ENCODE measurements at places on chromosomes 11 and 22. TPM values are rescaled to one million over a fixed set of nuclear protein-coding genes. Genes with fewer than 3 reads are reported as not detected.

DNA sequence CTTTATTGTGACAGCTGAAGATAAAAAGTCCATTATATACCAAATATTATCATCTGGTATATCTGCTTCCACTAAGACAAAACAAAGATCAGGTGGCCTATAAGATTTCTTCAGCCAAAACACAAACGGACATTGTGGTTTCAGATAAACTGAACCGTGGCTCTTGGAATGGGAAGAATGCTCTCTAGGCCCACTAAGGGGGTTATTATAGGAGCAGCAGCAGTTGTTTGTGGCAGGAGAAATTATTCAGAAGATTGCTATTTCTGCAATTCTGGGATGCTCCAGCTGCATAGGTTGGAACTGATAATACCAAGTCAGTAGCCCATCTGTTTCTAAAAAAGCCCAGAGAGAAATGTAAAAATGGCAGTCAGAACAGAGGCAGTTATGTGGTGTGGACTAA, 145.3 kb downstream of the NCAM1 start:
- DNase-seq: no peak

DNA sequence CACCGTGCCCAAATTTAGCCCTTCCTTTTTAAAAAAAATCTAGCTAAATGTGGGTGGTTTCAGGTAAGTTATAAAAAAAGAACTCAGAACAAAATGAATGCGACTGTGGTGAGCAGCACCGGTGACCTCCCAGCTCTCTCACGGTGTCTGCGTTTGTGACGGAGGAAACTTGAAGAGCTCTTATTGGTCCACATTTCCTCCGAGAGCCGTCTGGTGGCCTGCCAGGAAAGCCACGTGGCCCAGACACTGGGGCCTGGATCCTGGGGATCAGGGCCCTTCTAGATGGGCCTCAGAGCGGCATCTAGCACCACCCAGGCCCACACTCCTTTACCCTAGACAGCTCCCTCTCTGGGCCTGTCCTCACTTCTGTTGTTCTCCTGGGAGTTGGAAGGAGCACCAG, 39.5 kb downstream of the B3GAT1 start:
- DNase-seq: no peak

DNA sequence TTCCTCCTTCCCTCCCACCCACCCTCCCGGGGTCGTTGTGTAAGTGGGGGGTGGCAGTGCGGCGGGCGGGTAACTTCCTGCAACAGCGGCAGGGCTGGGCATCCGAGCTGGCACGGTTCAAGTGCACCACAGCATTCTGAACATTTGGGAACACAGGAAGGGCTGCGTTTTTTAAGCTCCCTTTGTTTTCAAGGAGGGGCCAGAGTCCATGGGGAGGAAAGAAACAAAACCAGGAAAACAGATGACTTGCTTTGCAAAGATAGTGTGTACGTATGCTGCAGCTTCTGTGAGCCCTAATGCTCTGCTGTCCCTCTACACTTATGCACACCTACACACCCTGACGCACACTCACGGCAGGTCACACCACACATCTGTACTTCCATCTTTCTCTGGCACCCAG, 152.5 kb downstream of the FBXO7 start:
- DNase-seq: no peak

DNA sequence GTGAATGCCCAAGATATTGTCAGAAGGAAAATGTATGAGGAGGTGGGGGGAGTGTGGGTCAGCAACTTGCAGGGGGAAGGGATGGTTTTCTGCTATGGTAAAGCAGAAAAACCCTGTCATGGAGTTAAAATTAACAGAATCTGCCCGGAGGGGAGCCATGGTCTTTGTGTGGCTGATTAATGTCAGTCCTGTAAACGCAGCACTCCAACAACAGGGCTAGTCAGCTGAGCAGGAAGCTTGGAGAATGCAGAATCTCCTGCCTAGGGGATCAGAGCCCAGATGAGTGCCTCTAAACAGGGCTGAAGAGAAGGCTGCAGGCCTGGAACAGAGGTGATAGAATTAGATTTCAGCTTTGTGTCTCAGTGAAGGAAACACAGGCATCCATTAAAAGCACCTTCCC, 140.9 kb upstream of the MTNR1B start:
- no peak for DNase-seq

DNA sequence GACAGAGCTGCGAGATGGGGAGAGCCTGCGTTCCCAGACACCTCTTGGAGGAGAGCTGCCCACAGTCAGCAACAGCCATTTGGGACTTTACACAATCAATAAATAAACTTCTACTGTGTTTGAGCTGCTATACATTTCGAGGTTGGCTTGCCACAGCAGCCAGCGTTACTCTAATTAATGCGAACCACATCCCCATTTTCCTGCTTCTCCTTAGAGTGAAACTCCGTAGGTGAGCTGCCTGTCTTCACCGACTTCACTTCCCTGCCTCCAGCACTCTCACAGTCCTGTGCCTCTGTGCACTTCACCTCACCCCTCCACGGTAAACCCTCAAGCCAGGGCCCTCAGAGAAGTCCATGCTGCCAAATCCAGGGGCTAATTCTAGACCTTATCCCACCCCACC, 5.9 kb upstream of the SLC22A12 start:
- no peak for DNase-seq

GRCh38 chr11:126564566-126564965, 209.1 kb downstream of the ST3GAL4 start:
- no peak for DNase-seq

DNA sequence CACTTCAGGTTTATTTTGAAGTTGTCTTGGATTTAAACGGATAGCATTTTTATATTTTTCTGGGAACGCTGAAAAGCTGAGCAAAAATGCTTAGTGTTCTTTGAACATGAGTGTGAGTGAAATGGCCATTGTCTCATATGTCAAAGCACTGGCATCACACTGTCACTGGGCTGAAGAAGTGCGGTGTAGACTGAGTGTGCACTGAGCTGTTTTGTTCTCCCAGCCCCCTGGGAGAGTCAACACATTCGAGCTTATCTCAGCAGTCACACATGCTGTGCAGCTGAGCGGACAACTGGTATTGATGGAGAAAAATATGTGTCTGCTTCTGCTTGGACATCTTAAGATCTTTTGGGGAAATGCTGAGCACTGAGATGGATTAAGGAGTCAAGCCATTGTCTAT, 90.8 kb downstream of the TECTA start:
- no peak for DNase-seq

- DNase-seq: no peak
Measured at GRCh38 chr11:122343210-122343609, 227.2 kb upstream of the BLID start.

DNA sequence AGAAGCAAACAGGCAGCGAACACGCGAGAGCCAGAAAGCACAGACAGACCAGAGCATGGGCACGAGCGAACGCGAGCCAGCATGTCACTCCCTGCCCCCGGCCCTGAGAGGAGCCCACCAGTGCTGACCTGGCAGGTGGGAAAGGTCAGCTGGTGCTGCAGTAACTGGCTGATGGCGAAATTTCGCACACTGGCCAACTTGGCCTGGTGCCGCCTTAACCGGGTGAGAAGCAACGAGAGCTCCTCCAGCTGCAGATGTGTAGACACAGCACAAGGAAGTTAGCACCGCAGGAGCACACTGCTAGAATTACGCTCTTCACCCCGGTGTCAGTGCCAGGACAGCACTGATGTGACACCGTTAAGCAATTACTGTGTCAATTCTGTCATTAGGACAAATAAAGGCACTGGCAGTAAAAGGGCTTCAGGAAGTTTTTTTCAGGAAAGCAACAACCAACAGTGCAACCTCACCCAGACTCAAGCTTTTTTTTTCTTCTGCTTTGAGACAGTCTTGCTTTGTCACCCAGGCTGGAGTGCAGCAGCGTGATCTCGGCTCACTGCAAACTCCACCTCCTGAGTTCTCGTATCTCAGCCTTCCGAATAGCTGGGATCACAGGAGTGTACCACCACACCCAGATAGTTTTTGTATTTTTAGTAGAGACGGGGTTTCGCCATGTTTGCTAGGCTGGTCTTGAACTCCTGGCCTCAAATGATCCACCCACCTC, 76.8 kb downstream of the C11orf58 start:
- DNase-seq: no peak

GRCh38 chr11:132670921-132671675, 861.2 kb downstream of the OPCML start:
- DNase-seq: no peak

DNA sequence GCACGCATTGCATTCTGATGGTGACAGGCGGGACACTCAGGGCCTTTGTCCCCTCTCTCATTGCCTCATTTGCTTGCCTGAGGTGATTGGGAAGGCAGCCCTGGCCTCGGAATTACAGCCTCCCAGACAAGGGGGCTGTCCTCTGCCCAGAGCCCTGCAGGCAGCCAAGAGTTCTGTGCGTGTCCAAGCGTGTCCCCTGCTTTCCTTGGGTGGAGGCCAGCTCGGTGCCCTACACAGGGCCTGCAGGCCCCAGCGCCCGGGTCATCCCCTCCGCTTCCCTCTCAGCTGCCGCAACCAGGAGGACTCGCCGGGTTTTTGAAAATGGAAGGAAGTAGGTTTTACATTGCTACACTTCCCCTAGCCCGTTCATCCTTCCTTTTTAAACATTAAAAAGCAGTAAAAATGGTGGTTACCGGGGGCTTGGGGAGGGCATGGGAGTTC, 1.9 kb downstream of the GRAMD4 start:
- no peak for DNase-seq

GRCh38 chr11:87974797-87975196, 200.4 kb downstream of the RAB38 start:
- DNase-seq: no peak

DNA sequence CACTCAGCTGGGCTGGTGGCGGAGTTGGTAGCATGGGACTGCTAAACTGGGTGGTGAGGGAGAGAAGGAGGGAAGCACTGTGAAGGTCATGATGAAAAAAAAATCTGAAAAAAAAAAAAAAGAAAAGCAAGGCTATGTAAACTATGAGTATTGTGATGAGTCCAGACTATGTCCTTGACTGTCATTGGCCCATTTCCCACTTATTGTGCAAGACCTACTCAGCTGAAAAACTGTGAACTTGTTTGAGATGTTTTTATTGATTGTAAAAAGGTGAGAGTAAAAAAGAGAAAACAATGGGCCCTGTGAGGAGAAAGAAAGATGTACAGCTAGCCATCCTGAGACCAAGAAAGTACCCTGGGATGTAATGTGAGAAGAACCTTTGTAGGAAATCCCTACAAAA, 798.4 kb upstream of the TENM4 start:
- no peak for DNase-seq

DNA sequence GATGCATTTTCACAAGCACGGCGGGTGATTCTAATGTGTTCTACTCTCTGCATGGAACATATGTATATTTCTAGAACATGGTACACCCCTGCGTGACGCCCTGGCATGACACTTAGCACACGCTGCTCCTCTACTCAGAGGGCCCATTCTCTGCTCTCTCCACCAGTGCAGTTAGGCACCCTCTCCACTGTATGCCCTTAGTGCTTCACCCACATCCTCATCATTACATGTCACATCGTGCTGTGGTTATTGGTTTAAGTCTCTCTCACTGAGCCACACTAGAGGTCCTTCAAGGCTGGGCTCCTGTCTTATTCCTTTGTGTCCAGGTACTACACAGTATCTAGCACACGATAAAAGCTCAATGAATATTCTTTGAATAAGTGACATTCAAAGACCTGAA, 16.7 kb downstream of the TMPRSS13 start:
- DNase-seq: no peak

The PHLDA2 gene
- polyA plus RNA-seq: 0.82 TPM

The GP1BB gene
- polyA plus RNA-seq: 4.6 TPM

The NLRP14 gene
- 0.98 TPM for polyA plus RNA-seq

The ANGPTL5 gene
- not detected for polyA plus RNA-seq

The P4HA3 gene
- 0.89 TPM for polyA plus RNA-seq

The CRYBA4 gene
- polyA plus RNA-seq: not detected

The SCGB1C1 gene
- not detected for polyA plus RNA-seq

The WDR74 gene
- 36.8 TPM for polyA plus RNA-seq

Measured in right renal pelvis (tissue), 4 donors.